ENCODE measurements at places on chromosomes 11 and 22.

DNA sequence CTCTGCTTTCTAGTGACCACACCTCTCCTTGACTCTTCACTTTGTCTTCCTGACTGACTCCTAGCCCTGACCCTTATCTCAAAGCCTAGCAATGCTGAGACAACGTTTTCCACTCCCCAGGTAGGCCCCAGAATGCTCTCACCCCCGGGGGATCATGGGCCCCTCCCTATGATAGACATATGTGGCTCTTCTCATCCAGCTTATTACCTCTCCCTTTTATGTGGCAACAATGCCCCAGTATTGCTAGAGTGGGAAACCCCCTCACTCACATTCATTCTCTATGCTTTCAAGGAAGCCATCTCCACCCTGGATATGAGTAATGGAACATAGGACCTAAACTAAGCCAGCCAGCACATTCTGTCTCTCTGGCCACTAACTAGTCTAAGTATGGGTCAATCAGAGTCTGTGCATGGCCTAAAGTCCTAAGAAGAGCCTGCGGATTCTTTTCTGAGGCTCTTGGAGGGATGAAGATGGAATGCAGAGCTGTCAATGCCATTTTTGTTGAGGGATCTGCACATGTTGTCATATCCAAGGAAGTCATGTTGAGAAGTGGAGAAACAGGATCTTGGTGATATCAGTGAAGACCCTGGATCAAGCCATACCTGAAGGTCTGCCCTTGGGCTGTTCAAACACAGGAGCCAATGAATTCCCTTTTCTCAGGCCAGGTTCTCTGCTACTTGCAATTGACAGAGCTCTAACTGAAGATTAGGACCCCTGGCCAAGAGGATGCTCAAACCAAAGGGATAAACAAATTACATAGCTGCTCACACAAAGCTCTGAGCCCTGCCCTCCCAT, 79.8 kb upstream of the GRK3 start:
- DNase-seq: peak; percentile 41

DNA sequence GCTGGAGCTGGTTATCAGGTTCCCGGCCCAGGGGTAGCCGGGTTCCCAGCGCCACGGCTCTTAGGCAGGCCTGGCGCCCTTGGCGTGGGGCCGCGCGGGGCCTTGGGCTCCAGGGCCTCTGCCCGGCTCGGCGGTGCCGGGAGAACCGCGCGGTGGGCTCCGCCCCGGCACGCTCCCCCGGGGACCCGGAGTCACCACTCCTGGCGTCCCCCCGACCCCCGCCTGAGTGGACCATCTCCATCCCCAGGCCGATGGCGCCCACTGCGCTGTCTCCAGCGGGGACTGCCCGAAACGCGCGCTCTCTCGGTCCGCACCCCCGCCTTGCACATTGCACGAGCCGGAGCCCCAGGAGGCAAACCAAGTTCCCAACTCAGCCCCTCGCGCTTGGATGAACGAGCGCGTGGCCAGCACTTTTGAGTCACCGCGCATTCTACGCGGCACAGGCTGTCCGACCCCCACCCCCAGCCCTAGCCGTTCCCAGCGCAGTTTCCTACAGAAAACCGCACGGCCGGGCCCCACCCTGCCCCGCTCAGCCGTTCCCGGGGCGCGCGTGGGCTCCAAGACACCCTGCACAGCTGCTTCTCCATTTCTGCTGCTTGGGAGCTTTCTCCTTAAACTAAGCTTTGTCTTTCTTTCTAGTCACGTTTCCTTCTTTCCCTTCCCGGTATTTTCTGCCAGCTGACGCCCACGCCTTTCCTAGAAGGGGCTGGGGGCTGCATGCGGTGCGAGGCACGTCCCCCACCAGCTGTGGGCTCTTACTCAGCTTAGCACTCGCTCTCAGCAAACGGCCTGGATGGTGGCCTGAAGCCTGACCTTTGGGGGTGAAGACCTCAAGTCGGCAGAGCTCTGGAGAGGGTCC, 650 bp upstream of the CHID1 start:
- no peak for DNase-seq

DNA sequence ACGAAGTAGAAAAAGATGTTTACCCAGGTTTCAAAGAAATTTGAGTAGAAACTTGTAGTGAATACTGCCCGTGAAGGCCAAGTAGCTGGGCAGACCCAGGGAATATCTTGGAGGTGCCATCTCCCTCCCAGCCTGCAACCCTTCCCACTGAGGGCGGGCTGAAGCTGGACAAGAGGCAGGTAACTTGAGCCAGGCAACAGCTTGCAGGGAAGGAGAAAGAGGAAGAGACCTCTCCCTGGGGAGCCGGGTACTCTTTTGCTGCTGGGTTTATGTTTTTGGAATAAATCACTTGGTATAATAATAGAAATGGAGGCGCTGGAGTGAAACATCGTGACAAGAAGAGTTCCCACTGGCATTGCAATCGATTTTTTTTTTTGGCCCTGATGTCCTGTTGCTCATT, 49.4 kb upstream of the JAM3 start:
- DNase-seq: no peak

DNA sequence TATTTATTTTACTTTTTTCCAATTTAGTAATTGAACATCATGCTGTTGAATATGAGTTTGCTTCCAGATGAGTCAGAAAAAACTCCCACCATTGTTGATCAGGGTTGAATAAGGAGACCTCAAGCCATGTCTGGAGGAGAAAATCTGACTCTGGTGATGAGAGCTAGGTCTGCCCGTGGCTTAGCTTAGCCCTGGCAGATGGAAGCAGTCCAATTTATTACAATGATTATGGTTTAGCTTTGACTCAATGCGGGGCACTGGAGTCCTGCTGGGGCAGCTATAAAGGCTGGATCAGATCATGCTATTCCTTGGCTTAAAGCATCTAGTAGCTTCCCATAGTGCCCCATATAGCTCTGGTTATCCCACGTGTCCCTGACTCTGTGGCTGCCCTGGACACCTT, 506.5 kb downstream of the MN1 start:
- DNase-seq: no peak

DNA sequence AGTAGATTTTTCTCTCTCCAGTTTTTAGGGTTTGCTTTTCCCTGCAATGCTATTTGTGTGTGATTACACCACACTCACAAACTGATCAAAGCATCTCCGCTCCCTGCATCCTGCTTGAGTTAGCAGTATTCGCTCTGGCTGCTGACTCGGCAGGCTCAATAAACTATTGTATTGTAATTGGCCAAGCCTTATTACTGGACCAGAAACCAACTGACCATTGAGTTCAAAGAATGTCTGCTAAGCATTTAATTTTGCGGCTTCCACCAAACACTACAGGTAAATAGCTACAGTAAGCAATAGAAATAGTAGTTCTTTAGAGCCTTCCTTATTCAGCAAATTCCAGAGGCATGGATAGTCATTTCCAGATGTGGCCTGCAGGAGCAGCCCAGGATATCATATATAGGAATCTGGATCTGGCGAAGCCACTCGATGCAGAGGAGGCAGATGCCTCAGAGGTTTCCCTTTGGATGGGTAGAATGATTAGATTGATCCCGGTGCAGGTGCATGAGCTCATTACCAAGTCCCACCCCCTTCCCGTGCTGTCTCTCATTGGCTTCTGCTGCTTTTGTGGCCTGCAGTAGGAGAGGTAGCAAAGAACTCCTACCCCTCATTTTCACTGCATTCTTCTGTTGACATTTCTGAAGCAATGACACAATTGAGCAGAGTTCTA, 77.3 kb downstream of the COMMD9 start:
- no peak for DNase-seq

- DNase-seq: no peak
These were observed 1496.4 kb downstream of the TBC1D22A start for GRCh38 chr22:48258811-48259210.

DNA sequence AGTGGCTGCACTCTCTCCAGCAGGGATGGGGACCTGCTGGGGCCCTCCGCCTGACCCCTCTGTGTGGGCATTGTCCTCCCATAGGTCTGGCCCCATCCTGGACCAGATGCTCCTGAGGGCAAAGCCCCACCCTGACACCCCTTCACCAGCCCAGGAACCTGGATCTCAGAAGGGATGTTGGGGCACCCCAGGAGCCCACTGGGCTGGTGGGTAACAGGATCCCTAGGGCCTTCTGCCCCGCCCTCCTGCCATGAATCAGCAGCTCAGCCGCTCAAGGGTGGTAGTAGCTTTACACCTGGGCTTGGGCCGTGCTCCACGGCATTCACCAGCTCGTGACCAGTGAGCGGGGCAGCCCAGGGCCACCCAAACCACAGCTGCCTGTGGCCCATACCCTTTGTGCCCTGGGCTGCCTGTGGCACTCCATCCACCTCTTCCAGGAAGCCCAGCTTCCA, 1.0 kb upstream of the MAPK12 start:
- no peak for DNase-seq

DNA sequence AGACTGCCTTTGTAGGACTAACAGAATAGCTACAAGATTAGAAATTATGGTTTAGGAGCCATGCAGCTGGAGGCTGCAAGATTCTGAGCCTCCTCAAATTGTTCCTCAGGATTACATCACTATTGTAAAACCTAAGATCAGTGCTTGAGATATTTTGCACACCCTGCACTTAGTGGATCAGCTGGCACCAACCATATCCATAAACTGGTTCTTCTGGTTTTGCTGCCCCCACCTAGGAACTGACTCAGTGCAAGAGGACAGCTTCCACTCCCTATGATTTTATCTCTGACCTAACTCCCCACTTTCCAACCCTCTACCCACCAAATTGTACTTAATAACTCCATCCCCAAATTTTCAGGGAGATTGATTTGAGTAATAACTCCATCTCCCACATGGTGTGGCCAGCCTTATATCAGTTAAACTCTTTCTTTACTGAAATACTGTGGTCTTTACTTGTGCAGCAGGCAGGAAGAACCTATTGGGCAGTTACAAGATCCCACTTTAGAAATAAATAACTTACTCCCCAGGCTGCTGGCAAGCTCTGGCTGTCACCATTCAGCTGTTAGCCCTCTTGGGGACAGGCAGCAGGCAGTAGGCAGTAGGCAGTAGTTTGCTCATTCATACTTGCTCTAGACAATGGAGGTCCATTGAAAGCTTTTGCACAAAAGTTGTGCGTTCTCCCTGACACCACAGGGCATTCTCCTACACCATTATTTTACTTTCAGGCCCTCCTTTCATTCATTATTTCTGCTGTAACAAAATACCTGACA, 119.0 kb downstream of the SLC17A6 start:
- no peak for DNase-seq

DNA sequence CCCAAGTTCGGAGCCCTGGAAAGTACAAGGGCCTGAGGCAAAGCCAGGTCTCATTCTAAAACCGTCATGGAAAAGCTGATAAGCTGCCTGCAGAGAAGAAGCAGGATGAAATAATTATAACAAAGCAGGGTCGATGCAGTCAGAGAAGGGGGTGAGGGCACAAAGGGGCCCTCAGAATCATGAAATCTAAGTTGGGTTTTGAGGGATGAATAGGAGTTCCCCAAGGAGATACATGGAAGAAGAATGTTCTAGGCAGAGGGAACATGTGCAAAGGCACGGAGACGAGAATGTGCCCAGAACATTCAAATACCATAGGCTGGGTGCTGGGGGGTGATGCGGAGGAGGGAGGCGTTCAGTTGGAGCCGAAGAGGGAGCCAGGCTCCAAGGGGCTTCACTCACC, 25.0 kb downstream of the IGLL1 start:
- DNase-seq: no peak

DNA sequence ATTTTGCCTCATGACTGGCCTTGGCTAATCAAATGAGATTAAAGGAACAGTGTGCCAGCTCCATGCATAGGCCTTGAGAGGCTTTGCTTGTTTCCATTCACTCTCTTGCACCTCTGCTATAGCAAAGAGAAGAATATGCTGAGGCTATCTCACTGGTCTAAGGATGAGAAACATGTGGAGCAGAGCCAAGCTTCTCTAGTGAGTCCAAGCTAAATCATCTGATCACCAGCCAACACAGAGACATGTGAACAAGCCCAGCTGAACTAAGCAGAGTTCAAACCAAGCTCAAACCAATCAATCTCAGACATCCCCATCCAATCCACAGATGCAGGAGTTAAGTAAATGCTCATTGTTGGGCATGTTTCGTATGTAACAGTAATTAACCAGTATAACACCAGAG, 69.4 kb upstream of the API5 start:
- DNase-seq: no peak

- DNase-seq: no peak
These were observed 79.4 kb downstream of the RBMXL2 start for GRCh38 chr11:7167976-7168740.

GRCh38 chr11:87254562-87254961, 216.8 kb downstream of the TMEM135 start:
- no peak for DNase-seq

DNA sequence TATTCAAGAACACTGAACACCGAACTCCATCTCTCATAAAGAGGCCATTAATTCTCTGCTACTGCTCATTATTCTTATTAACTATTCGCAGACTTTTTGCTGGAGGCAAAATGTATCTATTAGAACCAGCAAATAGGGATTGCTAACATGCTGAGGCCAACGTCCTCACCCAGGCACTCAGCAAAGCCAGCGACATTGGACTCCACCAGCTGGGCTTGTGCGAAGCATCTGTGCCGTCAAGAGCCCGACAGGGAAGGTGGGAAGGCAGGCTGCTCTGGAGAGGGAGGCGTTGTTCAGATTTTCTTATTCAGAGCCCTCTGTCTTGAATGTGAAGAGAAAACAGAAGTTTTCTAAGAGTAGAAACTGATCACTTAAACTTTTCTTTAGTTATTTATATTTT, 615.6 kb upstream of the KIRREL3 start:
- no peak for DNase-seq

- no peak for DNase-seq
These were observed 8.9 kb upstream of the MYBPC3 start for GRCh38 chr11:47361419-47361818.

GRCh38 chr11:30960387-30960992, 374.3 kb upstream of the MPPED2 start:
- no peak for DNase-seq

- DNase-seq: no peak
These were observed 73.6 kb upstream of the BDNF start for GRCh38 chr11:27773884-27774283.

GRCh38 chr11:25769287-25769686, 562.6 kb upstream of the ANO3 start:
- no peak for DNase-seq

DNA sequence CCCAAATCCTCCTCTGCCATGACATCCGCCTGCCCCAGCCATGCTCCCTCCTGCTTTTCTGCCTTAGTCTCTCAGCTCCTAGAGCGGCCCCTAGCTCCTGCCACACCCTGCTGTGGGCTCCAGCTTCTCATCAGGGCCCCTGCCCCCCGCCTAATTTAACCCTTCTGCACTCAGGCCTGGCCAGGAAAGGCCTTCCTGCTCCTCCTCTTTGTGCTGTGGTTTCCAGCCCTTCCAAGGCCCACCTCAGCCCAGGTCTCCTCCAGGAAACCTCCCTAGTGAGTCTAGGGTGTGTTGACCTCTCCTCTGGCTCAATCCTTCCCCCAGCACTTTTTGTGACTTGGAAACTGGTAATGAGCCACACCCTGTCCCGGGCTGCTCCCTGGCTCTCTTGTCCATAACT, 11.3 kb downstream of the PTPN5 start:
- no peak for DNase-seq

GRCh38 chr11:94537031-94537600, 6.6 kb upstream of the FUT4 start:
- DNase-seq: no peak

DNA sequence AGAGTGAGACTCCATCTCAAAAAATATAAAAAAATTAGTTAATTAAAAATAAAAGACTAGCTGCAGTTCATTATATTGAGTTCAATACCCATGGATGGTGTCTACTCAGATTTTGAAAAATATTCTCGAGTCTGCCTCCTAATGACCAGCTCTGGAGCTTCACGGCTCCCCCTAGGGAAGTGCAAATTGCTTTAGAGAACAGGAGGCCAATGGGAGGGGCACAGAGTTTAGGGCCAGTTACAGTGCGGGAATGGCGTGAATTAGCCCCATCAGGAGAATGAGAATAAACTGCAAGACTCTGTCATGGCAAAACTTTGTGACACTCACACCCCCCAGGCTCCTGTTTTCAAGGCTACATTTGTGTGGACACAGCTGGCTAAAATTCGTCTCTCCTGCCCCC, 4.6 kb downstream of the FGF4 start:
- DNase-seq: no peak

Data from stimulated activated CD4-positive, alpha-beta T cell treated with anti-CD3 and anti-CD28 coated beads, TNF-alpha, amount 100 ng/mL, for 48 hours (primary cell).